Cerebellar nuclear complex (tissue), 1 donor: ENCODE measurements at places on chromosomes 7 and 10.

DNA sequence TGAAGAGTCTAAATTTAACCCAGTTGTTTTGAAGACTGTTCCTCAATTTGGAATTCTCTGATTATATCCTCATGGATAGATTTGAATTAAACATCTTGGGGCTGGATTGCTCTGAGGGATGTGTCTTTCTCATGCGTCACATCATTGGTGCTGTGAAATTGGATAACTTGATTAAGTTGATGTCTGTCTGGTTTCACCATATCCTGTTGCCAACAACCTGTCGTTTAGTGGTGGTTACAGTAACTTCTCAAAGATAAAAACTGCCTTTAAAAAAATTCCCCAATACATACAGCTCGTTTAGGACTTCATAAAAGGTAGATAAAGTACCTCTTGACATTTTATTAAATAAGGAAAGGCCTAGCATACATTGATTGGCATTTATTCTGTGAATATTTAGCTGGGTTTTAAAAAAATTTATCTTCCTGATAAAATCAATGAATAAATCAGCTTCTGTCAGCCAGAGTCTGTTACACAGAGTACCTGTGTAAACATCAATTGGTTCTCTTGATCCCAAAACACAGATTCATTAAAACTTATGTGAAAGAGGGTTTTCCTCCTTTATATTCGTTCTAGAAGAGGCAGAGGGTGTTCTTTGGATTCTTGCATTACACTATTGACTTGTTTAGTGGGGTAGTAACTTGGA lies 10.5 kb downstream of the CRCP start:
- DNase-seq, result no peak

DNA sequence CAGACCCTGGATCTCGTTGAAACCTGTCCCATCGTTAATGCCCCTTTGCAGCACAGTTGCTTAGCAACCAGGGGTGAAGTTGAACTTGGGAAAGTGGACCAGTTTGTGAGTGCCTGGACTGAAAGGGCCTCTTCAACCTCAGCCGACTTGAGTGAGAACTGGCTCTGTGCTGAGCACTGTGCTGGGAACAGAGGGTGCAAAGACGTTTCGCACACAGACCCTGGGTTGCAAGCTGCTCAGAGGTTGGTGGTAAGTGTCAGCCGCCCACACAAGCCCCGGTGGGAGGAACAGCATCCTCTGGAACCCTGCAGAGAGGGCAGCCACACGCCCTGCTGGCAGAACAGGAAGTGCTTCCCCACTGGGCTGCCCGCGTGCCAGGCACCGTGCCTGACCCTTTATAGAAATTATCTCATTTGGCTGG lies 89.2 kb downstream of the CARD11 start:
- DNase-seq, result no peak

DNA sequence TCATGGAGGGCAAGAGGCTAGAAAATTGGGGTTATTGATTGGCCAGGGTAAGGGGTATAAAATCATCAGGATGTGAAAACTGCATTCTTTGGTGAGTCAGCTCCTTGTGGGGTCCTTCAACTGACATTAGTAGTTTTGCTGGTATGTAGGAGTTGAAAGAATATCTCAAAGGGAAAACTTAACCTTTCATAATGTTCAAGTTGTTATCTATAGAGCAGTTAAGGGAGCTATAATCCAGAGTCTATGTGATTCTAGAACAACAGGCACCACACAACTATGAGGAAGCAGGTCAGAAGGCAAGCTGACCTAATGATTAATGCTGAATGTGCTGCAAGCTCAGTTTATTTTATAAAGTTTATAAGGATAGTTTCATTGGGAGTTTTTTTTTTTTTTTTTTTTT lies 13.7 kb downstream of the PRPS1L1 start:
- DNase-seq, result no peak

- DNase-seq, result no peak
Measured at GRCh38 chr7:116436305-116436826, 63.2 kb upstream of the CAV2 start.

- DNase-seq, result no peak
Measured at GRCh38 chr10:71521504-71522441, 125.1 kb downstream of the CDH23 start.

DNA sequence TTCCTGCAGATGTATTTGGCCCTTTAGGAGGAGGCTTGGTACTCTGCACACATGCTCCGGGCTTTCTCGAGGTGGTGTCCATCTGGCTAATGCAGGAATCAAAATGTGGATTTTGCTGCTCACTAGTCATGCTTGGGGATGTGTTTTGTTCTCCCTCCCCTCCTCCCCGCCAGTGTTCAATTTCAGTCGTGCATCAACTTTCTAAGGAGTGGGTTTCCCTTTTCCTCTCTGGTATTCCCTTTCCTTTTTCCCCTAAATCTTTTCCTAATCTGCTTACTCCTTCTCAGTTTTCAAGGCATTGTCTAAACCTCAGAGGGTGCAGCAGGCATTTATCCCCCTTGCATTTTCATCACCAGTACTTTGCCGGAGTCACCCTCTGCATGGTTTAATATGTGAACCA lies 201.8 kb downstream of the CCDC3 start:
- no peak for DNase-seq
